ENCODE measurements at places on chromosomes 3 and 15.
A peak's percentile ranks its signal among the peaks of the same experiment; 100 is the strongest.

- DNase-seq: no peak
These were observed 823.9 kb upstream of the CFAP20DC start for GRCh38 chr3:59873576-59874230.

GRCh38 chr15:23538648-23539047 is 26.8 kb upstream of the MKRN3 start:
- no peak for DNase-seq

- no peak for DNase-seq
These were observed 86.5 kb downstream of the IGSF11 start for GRCh38 chr3:118948146-118948545.

- DNase-seq: no peak
These were observed 57.1 kb upstream of the STRIT1 start for GRCh38 chr3:155350571-155350970.

GRCh38 chr3:9583371-9583770 is 29.7 kb upstream of the LHFPL4 start:
- no peak for DNase-seq

- DNase-seq: no peak
These were observed 41.7 kb downstream of the PAQR5 start for GRCh38 chr15:69340243-69340900.

DNA sequence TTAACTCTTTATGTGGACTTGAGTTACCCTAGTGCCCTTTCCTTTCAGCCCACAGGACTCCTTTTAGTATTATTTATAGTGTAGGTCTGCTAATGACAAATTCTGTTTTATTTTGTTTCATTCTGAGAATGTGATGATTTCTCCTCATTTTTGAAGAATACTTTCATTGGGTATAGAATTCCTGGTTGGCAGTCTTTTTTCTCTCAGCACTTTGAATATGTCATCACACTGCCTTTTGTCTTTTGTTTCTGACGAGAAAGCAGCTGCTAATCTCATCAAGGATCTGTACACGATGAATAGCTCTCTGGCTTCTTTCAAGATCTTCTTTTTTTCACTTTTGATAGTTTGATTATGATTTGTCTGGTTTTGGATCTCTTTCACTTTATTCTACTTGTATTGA is 37.8 kb downstream of the TICRR start:
- no peak for DNase-seq

DNA sequence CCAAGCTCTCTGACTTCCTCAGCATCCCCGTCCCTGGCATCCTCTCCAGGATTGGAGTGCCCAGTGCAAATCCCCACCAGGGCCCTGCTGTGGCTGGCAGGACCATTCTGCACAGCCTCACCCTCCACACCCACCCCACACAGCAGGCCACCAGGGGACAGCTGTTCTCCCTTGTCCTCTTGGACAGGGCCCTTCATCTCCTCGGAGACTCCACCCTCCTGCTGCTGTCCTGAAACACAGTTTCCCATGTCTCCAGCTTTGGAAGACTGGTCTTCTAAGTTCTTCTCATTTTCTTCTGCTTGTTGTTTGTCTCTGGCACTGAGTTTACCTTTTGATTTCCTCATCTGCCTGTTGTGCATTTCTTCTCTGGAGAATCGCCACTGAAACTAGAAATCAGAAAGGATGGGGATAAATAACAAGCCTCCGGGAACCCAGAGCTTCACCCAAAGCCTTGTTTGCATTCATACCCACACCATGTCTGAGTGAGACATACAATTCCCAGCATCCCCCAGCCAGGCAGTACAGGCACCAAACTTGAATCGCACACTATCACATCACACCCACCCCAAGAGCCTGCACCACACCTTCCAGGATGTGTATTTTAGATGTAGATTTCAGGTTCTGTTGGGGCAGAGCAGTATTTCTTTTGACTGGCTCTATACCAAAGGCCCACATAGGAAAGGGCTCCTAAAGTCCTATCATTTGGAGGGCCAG is 52.0 kb downstream of the OXNAD1 start:
- no peak for DNase-seq

DNA sequence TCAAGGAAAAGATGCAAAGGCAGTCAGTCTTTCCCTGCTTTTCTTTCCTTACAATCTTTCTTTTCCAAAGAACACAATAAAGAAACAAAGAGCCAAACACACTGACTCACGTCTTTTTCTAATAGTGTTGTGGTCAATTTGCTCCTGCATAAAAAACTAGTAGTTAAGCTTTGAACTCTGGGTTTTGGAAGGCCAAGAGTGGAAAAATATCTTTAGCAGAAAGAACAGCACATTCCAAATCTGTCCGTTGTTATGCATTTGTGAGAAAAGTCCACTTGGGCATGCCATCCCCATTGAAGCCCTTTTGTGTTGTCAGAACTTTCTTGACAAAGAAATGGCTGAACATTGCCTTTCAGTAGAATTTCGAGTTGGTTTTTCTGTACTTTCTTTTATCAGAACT is 18.2 kb downstream of the COL8A1 start:
- DNase-seq: no peak

GRCh38 chr3:69385723-69386555 is at the start of gene FRMD4B:
FRMD4B (minus strand) TSS chr3:69386088; CDS start chr3:69385989, 99 bp downstream.
- DNase-seq: no peak

DNA sequence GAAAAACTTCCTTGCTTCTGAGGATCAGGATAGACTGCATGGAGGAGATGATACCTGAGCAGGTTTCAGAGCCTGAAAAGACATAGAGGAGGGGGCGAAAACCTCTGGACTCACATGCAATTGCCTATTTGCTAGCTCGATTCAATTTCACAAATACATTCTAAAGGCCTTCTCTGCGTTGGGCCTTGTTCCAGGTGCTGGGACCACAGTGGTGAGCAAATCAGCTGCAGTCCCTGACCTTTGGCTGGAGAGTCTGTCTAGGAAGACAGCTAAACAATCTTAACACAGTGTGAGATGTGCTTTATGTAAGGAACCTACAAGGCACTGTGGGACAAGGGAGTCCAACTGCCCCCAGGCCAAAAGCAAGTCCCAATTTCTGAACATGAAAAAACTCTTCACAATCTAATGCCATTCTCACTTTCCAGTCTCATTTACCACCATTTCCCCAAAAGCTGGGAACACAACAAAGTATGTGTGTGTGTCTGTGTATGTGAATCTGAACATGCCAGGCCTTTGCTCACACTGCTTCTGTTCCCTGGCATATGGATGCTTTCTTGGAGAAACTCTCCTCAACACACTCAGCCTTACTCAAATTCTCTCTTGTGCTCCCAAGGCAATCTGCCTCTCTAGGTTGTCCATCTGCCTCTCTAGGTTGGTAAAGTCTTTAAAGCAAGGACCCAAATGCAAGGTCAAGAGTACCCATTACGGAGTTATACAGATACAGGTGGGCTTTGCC is 2.1 kb upstream of the PCCB start:
- DNase-seq: no peak

- DNase-seq: no peak
These were observed 29.3 kb upstream of the INSYN1 start for GRCh38 chr15:73782344-73782959.

GRCh38 chr15:74716651-74717050 is 8.7 kb downstream of the CYP1A1 start:
- DNase-seq: no peak

DNA sequence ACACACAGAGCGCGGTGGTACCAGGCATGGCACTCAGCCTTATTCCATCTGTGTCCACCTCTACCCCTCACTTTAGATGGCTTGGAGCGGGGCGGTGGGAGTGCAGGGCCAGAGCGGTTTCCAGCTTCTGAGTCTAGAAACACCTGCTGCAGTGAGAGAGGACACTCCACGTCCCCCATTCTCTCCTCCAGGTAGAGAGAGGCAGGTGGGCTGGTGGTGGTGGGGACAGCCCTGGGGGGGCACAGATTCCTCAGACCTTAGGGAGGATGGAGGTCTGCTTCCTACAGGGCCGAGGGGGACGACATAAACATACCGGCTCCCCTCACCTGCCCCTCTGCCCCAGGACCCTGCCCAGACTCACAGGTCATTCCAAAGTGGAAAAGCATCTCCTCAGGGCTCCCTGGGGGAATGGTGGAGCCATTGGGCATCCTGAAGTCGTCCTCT is 40.4 kb downstream of the MUC20 start:
- no peak for DNase-seq

- no peak for DNase-seq
These were observed 16.1 kb upstream of the C15orf61 start for GRCh38 chr15:67504796-67505195.

- DNase-seq: peak; percentile 79
These were observed at the start of gene ARL8B for GRCh38 chr3:5122030-5122740. ARL8B (plus strand) TSS chr3:5122292; CDS start chr3:5122466, 174 bp downstream.

GRCh38 chr3:72340056-72340455 is 508.2 kb downstream of the SHQ1 start:
- DNase-seq: no peak

DNA sequence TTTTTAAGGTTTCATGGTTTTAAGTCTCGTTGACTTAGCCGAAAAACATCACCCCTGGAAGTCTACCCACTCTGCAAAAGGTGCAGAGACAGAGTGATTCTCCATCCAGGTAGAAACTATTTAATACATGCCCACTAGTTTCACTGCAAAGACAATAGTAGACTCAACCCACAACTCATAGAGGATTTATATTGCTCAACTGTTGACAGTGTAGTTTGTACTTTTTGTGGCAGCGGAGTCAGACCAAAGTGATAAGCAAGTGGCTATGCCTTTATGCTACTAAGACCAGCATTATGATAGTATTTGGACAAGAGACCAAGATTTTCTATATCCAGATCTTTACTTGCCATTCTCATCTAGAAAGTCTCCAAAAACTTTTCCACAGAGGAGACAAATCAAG is 98.8 kb upstream of the ZBTB20 start:
- no peak for DNase-seq

- DNase-seq: no peak
These were observed 1.1 kb downstream of the PLXNB1 start for GRCh38 chr3:48428572-48429316.

DNA sequence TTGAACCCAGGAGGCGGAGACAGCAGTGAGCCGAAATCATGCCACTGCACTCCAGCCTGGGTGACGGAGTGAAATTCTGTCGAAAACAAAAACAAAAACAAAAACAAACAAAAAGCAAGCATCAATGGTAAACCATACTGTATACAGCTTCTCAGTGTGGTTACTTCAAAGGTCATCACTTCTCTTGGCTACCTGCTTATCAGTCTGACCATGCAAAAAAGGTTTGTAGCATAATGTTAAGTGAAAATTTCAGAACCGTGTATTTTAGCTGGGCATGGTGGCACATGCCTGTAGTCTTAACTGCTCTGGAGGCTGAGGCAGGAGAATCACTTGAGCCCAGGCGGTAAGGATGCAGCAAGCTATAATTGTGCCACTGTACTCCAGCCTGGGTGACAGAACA is 4.2 kb downstream of the UBXN7 start:
- no peak for DNase-seq

GRCh38 chr3:65178703-65179102 is 490.9 kb upstream of the ADAMTS9 start:
- DNase-seq: no peak

DNA sequence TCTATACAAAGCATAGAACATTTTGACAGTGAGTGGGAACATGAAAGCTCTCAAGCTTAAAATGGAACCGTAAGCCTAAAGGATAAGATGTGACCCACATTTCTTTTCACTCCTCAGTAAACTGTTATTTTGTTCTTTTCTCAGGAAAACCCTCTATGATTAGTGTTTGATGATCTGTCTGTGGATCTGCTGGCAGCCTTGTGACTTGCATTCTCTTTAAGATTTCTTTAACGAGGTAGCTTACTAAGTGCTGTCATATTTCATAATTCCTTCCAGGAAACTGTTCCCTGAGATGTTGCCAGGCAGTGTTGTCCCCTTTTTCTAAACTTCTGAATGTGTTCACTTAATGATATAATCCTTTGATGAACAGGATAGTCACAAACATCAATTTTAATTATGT is 167.6 kb downstream of the PYDC2 start:
- DNase-seq: no peak

DNA sequence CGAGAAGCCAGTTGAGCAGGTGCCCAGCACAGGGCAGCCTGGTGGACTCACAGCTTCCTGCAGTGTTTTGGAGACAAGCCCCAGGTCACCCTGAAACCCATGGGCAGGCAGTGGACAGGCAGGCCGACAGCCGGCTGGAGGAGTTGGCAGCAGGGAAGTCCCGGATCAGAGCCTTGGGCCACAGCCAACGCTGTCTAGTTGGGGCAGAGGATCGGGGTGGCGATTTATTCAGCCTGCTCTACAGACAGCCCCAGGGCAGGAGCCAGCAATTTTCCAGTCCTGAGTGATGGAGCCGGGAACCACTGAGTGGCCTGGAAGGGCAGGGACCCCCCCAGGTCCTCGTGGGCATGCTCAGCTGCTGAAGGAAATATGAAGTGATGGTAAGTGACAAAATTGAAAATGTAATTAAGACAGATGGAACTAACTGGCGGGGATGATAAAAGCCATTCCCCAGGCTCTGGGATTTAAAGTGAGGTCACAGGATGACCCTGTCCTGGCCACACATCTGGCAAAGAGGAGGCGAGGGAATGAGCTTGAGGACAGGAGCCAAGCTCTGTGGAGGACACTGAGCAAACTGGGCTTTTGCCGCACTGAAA is 34.4 kb upstream of the TBC1D21 start:
- DNase-seq: no peak

DNA sequence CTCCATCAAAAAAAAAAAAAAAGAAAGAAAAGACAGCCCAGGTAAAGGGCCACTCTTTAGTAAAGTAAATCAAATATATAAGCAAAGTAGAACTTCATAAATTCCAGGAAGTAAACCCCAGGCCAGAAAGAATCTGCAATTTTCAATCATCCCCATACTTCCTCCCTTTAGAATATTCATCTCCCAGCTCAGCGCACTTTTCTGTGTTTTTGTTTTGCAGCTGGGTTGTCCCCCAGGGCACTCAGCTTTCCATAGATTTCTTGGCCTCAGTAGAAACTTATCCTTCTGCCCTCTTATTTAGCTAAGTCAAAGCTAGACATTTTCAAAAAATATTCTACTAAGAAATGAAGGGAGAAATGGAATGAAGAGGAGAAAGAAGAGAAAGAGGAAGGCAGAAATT is 24.0 kb upstream of the SPRED1 start:
- DNase-seq: no peak

DNA sequence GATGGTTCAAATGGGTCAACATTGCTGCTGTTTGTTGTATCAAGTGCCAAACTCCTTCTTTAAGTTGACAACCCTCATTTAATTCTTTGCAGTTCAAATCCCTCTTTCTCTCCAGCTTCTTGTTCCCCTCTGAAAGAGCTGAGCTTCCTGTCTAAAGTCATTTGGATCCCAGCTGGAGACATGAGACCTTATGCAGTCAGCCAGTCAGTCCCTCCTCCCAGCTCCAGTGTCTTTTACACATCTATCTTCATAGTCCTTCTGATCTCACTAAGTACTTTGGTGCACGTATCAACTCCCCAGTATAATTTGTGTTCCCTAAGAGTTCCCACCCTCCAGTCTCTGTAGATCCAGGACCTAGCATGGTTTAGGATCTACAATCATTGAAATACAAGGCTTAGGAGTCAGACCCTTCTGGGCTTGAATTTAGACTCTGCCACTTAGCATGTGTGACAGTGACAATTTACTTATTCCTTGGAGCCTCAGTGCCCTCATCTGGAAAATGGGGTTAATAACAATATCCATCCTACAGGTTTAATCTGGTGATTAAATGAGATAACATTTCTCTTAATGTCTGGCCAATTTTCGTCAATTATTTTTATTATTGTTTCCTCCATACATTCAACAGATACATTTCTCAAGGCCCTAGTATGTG is 102.8 kb upstream of the SEMA6D start:
- DNase-seq: no peak

- DNase-seq: no peak
These were observed at the start of gene HAPLN3 for GRCh38 chr15:88894819-88895767. HAPLN3 (minus strand) TSS chr15:88895544; CDS start chr15:88887298, 8,246 bp downstream.
